ENCODE measurements at places on chromosomes 12 and 14.

- DNase-seq = no peak
Measured at GRCh38 chr14:58138714-58139482, 13.1 kb downstream of the ARMH4 start.

DNA sequence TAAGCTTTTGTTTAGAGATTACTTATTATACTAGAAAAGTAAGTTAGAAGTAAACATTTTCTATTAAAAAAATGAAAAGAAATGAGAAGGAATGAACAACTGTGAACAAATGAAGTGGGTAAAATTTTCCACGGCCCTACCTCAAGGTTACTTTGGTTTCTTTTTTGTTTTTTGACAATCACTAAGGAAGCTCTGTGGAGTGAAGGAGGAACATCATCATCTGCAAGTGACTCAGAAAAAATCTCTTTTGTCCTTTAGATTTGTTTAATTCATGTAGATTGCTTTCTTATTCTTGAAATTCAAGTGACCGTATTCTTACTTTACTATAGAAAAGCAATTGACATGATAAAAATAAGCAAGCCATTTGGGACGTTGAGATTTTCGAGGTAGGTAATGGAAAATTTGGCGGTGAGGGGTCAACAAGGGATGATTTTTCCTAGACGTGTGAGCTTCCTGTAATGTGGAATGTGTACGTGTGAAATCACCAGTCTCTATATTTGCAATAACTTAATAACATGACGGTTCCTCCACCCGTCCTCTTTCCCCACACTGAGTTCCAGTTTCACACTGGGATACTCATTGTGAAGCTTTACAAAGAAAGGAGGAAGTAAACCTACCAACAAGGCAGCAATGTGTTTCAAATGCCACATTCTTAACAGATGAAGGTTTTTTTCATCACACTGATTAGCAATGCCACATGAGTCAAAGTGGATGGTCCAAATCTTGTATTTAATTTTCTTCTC, 62.3 kb upstream of the EGLN3 start:
- no peak for DNase-seq

- no peak for DNase-seq
Measured at GRCh38 chr12:69067713-69068112, 134.7 kb upstream of the CPM start.

GRCh38 chr14:99774556-99775307, 18.5 kb upstream of the EML1 start:
- no peak for DNase-seq

- DNase-seq = no peak
Measured at GRCh38 chr12:56529656-56530055, 8.0 kb downstream of the RBMS2 start.

- DNase-seq = no peak
Measured at GRCh38 chr12:57618966-57619433, 7.8 kb downstream of the ARHGEF25 start.

DNA sequence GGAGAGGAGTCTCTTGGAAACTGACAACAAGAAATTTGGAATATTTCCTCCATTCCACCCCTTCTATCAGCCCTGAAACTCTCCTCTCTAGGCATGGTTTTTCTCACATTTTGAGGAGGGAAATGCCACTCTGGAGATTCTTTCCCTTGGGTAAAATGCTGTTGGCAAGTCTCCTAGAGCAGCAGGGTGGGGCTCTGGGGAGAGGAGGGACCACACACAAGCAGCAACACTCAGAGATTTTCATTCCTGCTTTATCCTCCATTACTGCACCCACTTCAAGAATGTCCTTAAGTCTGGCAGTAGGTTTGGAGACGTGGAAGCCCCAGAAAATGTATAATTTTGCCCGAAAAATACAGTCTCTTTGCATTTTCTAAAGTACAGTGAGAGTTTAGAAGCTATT, 130.8 kb upstream of the FLRT2 start:
- no peak for DNase-seq

Measured in SW 1271 (cell line).